ENCODE measurements at places on chromosomes 1 and 21.

GRCh38 chr1:217770918-217771317 lies 139.8 kb downstream of the SPATA17 start:
- DNase-seq = no peak

- DNase-seq = no peak
Measured at GRCh38 chr1:164842870-164843269, 283.9 kb downstream of the PBX1 start.

GRCh38 chr1:75097654-75098053 lies 36.5 kb upstream of the LHX8 start:
- no peak for DNase-seq

DNA sequence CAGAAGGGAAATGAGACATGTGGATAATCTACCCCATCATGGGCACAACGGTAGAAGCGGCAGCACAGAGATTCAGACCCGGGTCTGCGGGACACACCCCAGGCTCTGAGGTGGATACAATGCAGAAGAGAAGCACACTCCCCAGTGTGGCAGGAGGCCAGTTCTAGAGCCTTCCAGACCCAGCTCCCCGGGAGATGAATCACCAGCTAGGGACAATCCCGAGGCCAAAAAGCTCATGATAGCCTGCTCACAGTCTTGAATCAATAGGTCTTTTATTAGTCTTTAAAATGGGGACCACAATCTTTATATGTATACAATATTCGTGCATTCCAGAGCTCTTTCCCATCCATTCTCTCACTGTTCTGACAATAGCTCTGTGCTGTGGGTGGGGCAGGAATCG lies 57.3 kb upstream of the DIRAS3 start:
- no peak for DNase-seq

- DNase-seq = no peak
Measured at GRCh38 chr1:5751833-5752745, 240.1 kb downstream of the NPHP4 start.

DNA sequence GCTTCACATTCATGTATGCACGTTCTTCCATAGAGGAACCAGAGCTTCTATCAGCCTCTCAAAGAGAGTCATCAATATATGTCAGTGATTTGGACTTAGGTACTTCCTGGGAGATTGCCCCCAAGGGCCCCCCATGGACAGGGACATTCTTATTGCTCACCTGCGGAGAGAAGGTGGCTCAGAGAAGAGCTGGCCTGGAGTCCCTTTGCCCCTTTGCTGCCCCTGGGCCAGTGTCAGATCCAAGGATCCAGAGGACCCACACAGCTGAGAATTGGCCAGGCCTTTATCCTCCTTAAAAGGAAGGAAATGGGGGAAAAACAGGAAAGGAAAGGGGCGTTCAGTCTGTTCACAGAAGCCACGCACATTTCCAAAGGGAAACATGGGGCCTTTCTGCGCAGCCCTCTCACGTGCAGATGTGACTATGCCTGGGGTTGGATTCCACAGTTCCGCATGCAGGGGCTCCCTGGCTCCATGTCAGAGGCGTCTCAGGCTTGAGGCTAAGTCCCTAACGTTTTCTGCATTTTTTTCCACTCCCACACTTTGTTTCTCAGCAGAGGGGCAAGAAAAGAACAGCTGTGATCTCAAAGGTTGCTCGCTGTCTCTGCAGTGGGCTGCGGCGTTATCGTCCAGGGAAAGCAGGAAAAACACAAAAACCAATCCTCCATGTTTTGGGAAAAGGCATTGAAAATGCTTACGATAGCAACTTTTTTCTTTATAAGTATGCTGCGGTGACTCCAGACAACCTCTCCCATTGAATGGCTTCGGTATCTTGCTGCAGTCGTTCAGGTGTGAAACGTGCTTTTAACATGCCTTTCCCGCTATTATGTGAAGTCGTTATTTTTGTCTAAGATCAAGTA lies 5.9 kb downstream of the C1orf226 start:
- DNase-seq = peak; percentile 48

DNA sequence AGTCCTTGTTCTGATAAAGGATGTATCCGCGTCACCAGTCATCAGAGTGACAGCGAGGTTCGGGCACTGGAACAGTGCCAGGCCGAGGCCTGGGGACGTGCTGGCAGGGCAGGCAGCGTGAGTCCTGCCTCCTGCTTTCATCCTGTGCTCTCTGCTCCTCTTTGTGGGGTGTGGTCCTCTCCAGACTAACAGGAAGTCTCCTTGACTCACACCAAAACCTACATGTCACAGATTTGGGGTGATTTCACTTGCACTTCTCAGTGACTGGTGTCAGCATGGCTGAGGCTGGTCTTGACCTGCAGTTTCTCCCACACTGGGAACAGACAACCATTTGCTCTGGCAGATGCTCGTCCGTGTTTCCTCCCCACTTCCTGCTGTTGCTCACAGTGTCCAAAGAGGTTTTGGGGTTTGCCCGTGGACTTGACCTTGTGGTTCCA lies 8.8 kb upstream of the NLRP3 start:
- no peak for DNase-seq

DNA sequence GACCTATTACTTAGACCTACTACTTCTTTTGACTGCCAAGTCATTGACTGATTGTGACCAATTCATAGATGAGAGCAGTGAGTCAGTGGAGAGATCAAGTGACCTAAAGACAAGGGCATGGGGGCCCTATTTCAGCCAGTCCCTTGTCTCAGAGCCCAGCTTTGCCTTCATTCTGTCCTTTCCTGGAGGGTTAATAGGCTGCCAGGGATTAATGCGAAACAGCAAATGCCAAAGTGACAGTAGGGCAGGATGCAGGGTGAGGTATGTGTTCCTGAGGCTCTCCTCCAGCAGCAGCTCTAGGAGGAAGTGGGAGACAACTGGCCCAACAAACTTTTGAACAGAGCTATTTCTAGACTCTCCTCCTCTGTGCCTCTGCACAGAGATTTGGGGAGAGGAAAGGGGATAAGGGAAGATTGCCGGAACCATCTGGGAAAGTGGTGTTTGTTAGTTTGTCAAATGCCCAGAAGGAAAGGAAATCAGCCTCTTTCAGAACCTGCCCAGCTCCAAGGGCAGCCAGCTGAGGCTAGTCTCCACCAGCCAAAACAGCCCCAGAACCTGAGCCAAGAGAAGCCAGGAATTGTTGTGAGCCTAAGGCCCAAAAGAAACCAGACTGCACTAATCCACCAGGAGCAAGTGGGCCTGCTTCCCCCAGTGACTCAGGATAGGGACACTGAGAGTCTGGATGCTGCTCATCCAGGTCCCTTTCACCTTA lies 4.9 kb upstream of the S100A3 start:
- no peak for DNase-seq

DNA sequence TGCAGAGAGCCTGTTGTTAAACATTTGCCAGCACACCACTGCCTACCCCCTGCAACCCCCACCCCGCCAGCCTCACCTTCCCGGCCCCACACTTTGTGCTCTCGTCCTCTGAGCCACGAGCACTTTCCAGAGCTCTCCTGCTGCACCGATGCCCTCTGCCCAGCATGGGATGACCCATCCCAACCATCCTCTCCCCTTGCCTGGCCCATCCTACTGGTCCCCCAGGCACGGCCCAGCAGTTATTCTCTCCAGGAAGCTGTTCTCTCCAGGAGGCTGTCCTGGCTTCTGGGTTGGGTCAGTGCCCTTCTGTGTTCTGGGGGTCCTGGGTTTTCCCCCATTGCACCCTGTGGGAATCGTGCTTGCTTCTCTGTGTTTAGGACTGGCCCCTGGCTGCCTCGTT lies 60.1 kb upstream of the ABCG1 start:
- peak; percentile 44 for DNase-seq

DNA sequence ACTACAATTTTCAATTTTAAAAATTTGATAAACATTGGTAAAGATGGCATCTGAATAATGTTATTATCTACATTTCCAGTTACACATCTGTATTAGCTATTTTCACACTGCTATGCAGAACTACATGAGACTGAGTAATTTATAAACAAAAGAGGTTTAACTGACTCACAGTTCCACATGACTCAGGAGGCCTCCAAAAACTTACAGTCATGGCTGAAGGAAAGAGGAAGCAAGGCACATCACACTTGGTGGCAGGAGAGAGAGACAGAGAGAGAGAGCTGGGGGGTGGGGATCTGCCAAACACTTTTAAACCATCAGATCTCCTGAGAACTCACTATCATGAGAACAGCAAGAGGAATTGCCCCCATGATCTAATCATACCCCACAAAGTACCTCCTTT lies 850.0 kb downstream of the LTN1 start:
- DNase-seq = no peak

GRCh38 chr1:64854674-64855073 lies 109.8 kb downstream of the RAVER2 start:
- peak; percentile 34 for DNase-seq

- DNase-seq = no peak
Measured at GRCh38 chr1:37052120-37052519, 17.8 kb upstream of the GRIK3 start.

GRCh38 chr1:3312310-3312897 lies 142.1 kb upstream of the ARHGEF16 start:
- no peak for DNase-seq

GRCh38 chr1:162223488-162223887 lies 153.2 kb downstream of the SPATA46 start:
- DNase-seq = no peak

GRCh38 chr1:157963713-157964112 lies 29.7 kb upstream of the KIRREL1 start:
- peak; percentile 78 for DNase-seq

DNA sequence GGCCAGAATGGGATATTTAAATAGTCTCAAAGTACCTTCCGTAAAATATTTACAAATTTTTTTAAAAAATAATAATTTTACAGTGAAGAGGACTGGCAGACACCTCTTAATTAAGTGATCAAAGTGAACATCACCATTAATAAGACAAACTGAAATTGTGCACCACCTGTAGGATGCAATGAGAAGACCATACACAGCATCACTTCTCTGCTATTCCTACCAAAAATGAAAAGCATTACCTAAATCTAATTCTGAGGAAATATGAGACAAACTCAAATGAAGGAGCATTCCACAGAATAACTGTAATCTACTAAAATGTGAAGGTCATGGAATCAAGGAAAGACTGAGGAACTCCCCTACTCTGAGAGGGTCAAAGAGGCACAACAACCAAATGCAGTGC lies 68.2 kb upstream of the PRDX6 start:
- DNase-seq = no peak

- DNase-seq = no peak
Measured at GRCh38 chr1:64052777-64053176, 150.6 kb upstream of the UBE2U start.

DNA sequence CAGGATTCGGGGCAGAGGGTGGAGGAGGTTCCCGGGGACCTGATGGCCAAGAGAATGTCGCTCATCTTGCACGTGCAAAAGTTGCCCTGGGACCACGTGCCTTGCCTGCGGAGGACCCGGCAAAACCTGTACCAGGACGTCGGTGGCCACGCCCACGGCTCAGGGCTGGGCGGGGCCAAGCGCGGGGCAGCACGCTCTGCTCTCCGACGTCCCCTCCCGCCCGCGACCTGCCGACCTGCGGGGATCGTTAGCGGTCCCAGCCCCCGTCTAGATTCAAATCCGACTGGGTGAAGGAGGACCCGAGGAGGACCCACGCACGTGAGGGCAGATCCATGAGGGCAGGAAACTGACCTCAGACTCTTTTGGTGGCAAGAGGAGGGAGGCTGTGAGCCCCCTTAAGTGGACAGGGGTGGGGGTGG lies at the start of gene C1orf167:
TSS of gene C1orf167 (plus strand) at position 206 of the 419 bp plus-strand sequence. CDS start 2,208 bp downstream, outside the sequence.
- DNase-seq = no peak

- DNase-seq = no peak
Measured at GRCh38 chr1:17776426-17776825, 21.3 kb downstream of the ACTL8 start.

Data from type B pancreatic cell (in vitro differentiated cells).